HFF-Myc (cell line): ENCODE measurements at places on chromosomes 16 and 17.

DNA sequence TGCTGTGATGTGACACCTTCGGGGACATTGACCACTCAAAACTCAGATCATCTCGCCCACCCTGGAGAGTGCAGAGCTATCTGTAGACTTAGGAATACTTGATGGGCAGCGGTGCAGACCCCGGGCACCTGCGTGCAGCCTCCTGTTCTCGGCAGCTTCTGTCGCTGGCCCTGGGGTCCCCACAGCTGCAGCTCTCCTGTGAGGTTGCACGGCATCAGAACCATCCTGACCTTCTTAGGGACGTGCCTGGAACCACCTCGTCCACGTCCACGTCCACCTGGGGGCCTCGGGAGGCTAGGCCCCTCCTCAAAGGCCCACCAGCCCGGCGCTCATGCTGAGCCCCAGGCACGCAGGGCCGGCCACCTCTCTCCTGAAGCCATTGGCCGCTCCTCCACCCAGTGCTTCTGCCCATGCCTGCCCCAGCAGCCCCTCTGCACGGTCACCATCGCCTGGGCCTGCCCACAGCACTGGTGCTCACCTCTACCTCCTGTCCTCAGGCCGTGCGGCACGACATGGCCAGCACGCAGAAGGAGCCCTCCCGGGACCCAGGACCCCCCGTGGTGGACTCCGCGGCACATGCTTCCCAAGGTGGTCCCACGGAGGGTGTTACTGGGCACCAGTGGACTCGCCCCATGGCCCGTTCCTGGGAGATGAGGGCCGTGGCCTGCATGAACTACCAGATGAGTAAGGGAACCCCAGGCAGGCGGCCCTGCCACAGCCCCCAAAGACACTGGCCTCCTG lies 2.3 kb upstream of the WFIKKN1 start:
- no peak for DNase-seq

DNA sequence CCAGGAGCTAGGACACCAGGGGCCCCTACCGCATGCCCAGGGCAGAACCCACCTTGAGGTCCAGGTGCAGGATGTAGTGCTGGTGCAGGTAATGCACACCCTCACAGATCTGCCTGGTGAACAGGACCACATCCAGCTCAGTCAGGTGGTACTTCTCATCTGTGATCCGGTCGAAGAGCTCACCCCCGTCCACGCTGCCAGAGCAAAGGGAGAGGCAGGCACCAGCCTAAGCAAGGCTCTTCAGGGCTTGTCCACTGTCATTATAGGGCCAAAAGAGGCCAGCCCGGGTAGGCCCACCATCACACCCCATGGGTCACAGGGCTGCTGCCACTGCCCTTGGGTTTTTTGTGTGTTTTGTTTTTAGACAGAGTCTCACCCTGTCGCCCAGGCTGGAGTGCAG lies 21.0 kb downstream of the MYLK3 start:
- no peak for DNase-seq

GRCh38 chr17:7407485-7408251 lies at the start of gene NLGN2:
Gene NLGN2, plus strand, starts transcription at chr17:7407845. Its CDS starts 411 bp downstream, at chr17:7408256.
- DNase-seq = no peak

DNA sequence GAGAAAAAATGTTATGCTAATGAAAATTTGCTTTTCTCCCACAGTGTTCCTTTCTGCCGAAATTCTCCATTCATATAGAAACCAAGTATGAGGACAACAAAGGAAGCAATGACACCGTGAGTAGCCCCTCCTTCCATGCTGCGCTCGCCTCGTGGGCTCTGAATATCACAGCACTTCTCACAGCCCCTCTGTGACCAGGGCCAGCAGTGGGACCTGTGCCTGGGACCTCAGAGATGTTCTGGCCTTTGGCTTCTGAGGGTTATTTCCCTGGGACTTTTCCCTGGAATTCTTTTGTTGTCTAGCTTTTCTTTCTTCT lies 139.6 kb upstream of the NOL11 start:
- DNase-seq = no peak

GRCh38 chr16:86297391-86297790 lies 212.9 kb upstream of the FOXF1 start:
- no peak for DNase-seq

DNA sequence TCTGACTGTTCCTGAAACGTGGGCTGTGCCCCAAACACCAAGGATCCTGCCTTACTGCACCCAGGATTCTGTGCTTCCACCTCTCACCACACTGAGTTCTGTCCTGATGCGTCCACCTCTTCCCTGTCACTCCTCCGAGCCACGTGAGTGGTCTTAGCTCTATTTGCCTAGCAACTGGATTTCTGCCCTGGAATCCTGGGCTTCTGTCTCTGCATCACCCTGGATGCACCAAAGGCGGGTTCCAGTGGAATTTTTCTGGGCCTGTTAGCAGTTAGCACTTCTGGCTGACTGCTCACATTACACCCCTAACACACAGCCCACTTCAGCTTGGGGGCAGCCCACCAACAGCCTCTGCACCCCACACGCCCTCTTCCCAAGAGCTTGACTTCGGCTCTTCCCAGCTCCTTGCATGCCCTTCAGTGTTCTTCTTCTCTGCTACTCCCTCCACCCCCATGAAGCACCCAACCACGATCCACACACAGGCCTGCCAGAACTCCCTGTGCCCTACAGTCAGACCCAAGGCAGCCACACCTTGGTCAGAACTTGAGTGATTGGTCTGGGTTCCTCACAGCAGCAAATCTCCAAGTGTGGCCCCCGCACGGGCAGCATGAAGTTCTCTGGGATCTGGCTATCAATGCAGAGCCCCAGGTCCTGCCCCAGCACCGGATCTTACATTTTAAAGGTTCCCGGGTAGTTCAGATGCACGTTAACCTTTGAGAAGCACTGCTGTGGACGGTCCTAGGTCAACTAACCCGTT lies 129.8 kb upstream of the RCVRN start:
- no peak for DNase-seq

- DNase-seq = no peak
Measured at GRCh38 chr17:49676276-49676868, 1.5 kb downstream of the SPOP start.

DNA sequence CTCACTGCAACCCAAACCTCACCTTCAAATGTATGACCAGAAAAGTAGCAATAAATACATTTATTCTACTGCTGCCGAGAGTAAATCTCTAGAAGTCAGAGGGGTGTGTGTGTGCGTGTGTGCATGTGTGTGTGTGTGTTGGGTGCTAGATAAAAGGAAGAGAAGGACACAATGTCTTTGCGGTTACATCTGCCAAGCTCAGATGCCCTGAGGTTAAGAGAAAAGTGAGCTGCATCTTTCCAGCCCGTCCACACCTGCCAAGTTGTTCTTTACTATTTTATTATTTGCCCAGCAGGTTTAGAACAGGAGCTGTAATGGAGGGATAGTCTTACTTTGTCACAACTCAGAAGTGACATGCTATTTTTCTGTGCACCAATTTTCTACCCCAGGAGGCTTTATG lies 54.5 kb upstream of the ANKFN1 start:
- DNase-seq = no peak

DNA sequence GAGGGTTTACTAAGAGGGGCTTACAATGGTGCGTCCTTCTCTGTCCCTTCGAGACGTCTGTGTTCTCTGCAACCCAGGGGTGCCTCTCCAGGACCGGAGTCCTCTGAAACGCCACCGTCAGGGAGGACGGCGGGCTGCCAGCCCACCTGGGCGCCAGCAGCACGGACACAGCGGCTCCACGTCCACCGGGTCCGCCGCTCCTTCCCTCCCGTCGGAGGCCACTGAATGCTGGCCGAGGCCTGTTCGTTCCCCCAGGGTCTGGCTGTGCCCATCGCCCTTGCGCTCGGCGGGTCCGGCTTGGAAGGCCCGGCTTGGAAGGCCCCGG lies 403 bp downstream of the TEPSIN start:
- DNase-seq = no peak

- no peak for DNase-seq
Measured at GRCh38 chr17:70343114-70343513, 173.8 kb downstream of the KCNJ2 start.

DNA sequence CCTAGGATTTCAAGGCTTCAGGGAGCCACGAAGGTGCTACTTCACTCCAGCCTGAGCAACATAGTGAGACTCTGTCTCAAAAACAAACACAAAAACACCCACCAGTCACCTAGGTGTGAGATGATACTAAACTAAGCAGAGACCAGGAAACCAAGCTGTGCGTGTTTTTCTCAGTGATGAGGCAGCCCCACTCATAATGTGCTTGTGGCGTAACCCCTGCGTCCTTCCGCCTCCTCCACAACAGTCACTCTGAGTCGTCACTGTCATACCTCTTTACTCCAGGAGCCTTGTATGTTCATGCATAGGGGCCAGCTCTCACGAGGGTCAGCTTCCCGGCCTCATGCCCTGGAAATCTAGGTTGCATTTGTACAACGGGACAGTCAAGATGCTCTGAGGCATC lies 31.1 kb upstream of the SLC47A1 start:
- no peak for DNase-seq

- DNase-seq = no peak
Measured at GRCh38 chr17:3034578-3034920, 28.9 kb downstream of the OR1D5 start.
